ENCODE measurements at places on chromosomes 3 and 15.

GRCh38 chr15:63953524-63953923 is 92.8 kb downstream of the DAPK2 start:
- DNase-seq = no peak

GRCh38 chr3:188241883-188242282 is 87.9 kb downstream of the LPP start:
- DNase-seq = no peak

- no peak for DNase-seq
Observed at GRCh38 chr3:468172-468571, 271.6 kb downstream of the CHL1 start.

GRCh38 chr3:12462159-12462947 is 21.9 kb upstream of the TSEN2 start:
- no peak for DNase-seq

DNA sequence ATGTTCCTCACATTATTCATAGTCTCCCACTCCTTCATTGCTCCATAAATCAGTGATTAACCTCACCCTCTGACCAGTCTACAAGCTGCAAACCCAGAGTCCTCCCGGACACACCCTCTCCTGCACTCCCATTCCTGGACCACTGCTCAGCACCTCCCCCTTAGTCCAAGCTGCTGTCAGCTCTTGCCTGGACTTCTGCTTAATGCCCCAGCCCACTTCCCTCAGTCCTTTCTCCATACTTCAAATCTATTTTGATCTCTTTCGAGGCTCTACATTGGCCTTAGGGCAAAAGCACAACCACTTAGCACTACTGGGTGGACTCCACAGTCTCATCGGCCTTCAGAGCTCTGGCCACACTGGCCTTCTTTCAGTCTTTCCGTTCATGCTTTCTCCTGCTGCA is 79.4 kb upstream of the FAM98B start:
- DNase-seq = no peak

GRCh38 chr15:60571008-60571420 is 92.1 kb upstream of the ICE2 start:
- peak; percentile 55 for DNase-seq

DNA sequence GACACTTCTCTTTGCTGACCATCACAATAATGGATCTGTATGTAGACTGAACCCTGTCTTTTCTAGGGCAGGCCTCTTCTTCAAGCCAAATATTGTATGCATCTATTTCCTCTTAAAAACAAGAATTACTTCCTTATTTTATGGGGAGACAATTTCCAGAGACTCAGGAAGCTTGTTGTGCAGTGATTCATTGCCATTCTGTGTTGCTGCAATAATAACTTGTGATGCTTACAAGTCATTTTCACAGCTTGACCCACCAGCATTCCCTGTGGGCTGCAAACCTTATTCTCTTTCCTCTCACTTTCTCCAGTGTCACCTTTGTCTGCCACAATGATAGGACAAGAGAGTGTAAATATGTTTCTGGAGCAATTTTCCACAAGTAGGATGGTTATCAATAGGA is 276.7 kb upstream of the SGO1 start:
- no peak for DNase-seq

DNA sequence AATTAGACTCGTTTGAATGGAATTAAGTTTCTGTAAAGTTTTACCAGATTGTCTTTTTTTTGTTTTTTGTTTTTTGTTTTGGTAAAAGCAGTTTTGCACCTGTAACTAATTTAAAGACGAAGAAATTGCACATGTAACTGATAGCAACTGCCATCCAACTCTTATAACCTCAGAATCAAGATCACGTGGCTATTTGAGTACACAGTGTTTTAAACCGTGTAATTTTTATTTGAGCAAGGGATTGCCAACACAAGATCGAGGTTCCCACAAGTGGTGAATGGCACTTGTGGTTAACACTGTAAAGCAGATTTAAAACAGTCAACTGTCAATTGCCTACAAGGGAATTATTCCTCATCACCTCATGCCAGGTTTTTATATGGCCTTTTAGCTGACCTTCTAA is 67.3 kb downstream of the PPARG start:
- DNase-seq = no peak

DNA sequence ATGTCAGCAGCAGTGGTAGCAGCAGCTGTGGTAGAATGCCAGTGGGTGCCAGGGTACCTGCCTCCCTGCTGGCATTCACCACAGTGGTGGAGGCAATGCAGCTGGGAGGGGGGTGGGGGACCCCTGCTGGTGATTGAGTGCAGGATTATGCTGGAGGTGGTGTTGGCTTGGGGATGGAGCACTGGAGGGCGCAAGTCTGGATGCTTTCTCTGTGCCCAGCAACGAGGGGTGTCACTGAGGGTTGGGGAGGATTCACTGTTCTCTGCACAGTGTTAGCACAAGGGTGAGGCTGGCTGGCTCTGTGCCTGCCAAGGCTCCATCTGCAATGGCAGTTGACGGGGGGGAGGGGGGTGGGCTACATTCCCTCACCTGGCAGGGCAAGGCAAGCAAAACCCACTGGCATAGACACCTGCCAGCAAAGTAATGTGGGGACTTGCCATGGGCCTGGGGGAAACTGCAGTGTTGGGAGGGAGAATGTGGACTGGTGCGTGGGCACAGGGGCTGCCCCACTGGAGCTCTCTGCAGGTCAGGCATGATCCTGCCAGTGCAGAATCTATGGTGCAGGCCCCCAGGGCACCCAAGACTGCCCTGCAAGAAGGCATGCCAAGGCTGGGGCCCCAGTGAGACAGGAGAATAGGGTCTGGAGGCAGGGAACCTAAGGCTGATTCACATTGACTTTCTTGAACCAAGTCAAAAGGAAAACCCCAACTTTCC is 64.3 kb downstream of the MINDY4B start:
- no peak for DNase-seq

DNA sequence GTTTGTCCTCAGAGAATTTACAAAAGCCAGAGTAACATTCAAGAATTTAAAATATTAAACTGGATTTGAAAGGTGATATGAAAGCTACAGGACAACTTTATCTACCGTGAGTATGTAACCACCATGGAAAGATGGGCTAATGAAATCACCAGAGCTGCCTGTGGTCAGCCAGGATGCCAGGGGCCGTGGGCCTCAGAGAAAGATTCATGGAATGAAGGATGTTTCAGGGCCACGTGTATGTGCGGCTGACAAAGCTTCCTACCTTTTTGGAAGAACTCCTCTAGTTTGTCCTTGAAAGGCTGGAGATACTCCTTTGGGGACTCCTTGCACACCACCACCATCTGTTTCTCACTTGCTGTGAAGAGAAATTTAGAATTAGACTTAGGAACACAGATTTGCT is 138.9 kb downstream of the GREM1 start:
- DNase-seq = no peak

- no peak for DNase-seq
Observed at GRCh38 chr3:66463730-66464511, 36.9 kb downstream of the LRIG1 start.

GRCh38 chr3:9384141-9384828 is 13.1 kb upstream of the SETD5 start:
- no peak for DNase-seq

GRCh38 chr3:194296454-194297263 is 54.5 kb downstream of the CPN2 start:
- DNase-seq = no peak

- DNase-seq = peak; percentile 77
Observed at GRCh38 chr15:48177766-48178647, at the start of gene MYEF2. TSS of gene MYEF2 (minus strand) at chr15:48178295. CDS start at chr15:48178237, 58 bp downstream.

DNA sequence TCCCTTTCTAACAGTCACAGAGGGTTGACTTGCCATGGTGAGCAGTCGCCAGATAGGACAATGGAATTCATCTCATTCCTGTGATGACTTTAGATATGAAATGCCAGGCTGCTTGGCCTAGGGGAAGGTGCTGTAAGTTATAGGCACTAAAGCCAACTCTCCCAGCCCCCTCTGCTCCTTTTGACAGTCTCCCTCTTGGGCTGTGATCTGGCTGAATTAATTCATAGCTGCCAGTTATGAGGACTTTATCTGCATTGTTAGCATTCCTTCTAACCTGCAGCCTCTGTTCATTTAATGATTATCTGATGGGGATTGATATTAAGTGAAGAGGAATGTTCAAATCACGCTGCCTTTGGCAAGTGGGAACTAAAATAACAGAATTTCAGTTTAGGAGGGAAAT is 427.1 kb upstream of the RASGRP1 start:
- DNase-seq = no peak

DNA sequence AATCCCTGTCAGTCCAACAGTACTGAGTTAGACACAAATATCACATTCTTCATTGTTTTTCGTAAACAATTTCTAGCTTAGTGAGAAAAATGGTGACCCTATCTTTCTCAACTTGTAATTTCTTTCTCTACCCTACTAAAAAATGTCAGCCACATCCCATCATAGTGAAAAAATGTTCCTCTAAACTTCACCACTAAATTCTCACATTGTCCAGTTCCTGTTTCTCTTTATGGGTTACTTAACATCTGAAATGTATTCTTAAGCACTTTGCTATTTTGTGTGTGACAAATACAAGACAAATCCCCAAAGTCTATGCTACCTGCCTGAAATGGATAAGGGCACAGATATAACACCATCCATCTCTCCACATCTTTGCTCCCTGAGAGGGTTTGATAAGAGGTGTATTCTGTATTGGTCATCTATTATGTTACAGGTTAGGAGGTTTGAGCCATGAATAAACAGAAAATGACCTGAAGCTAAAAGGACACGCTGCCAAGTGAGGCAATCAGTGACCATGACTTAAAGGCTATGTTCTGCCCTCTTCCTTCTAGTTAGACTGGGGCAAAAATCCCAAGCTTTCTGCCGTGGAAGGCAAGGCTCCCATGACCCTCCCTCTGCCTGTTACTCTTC is 118.2 kb downstream of the GADL1 start:
- no peak for DNase-seq

- no peak for DNase-seq
Observed at GRCh38 chr3:33749546-33750210, 31.6 kb upstream of the CLASP2 start.

- DNase-seq = no peak
Observed at GRCh38 chr15:39738998-39739397, 43.6 kb downstream of the FSIP1 start.

GRCh38 chr3:194637541-194638400 is 4.6 kb upstream of the TMEM44 start:
- DNase-seq = no peak

DNA sequence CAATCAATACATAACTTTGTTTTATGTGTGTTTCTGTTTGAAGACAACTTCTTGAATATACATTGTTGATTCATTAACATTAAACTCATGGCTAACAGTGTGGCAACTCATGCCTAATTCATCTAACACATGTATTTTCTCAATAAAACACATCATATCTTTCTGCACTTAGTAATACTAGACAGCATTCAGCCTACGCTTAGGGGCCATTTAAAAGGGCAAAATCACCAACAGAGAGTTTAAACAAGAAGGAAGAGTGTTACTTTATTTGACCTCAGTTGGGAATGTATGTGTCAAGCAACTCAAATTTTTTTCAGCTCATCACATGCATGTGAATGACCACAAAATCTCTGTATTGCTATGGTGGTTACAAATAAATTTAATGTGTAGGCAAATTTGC is 128.8 kb upstream of the AADACL2 start:
- no peak for DNase-seq

GRCh38 chr3:64518496-64518895 is 169.3 kb downstream of the ADAMTS9 start:
- no peak for DNase-seq

- DNase-seq = no peak
Observed at GRCh38 chr3:155960060-155960459, 89.6 kb downstream of the GMPS start.

- DNase-seq = peak; percentile 56
Observed at GRCh38 chr3:14925729-14926591, 21.4 kb upstream of the NR2C2 start.
